ENCODE measurements at places on chromosomes 3 and 15.

GRCh38 chr3:136852180-136852579 is 9.8 kb upstream of the NCK1 start:
- no peak for DNase-seq

GRCh38 chr3:86814321-86814720 is 176.6 kb downstream of the VGLL3 start:
- DNase-seq: no peak

GRCh38 chr3:122681974-122682409 is 1.4 kb downstream of the PARP14 start:
- no peak for DNase-seq

- DNase-seq: no peak
These were observed 119.9 kb upstream of the TJP1 start for GRCh38 chr15:29942143-29942542.

DNA sequence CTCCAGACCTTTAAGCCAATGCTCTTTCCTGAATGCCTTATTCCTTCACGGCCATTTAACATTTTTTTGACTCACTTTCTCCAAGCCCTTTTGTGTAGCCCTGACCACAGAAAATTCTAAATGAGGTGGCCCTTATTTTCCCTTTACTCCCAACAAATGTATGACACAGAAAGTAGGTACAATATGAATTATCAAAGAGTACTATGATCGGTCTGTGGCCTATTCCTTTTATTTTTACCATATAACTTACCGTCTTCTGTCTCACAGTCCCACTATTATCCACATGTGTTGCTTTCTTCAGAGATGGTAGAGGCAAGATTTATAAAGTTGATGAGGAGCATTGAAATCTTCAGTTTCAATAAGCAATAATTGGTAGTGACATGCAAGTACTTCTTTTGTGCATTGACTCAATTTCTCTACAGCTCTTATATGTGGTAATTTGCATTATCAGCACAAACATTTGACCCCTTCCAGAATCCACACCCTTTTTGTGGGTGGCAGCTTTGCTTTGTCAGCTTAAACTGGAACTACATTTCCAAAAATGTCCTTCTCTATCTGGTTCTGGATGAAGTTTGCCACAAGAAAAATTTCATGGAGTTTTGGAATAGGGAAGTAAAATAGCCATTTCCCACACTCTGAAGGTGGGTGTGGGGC is 143.8 kb upstream of the GADL1 start:
- DNase-seq: no peak

GRCh38 chr3:135916310-135916709 is 49.2 kb upstream of the PPP2R3A start:
- no peak for DNase-seq

- no peak for DNase-seq
These were observed at the start of gene LPP for GRCh38 chr3:188154014-188154808. LPP (plus strand) TSS chr3:188154157; CDS start chr3:188406121, 251,964 bp downstream.

GRCh38 chr3:125194061-125194848 is 18.3 kb downstream of the SLC12A8 start:
- DNase-seq: no peak

- DNase-seq: no peak
These were observed 48.8 kb upstream of the PTX3 start for GRCh38 chr3:157387708-157388435.

GRCh38 chr3:30681649-30682211 is 75.3 kb downstream of the TGFBR2 start:
- no peak for DNase-seq

DNA sequence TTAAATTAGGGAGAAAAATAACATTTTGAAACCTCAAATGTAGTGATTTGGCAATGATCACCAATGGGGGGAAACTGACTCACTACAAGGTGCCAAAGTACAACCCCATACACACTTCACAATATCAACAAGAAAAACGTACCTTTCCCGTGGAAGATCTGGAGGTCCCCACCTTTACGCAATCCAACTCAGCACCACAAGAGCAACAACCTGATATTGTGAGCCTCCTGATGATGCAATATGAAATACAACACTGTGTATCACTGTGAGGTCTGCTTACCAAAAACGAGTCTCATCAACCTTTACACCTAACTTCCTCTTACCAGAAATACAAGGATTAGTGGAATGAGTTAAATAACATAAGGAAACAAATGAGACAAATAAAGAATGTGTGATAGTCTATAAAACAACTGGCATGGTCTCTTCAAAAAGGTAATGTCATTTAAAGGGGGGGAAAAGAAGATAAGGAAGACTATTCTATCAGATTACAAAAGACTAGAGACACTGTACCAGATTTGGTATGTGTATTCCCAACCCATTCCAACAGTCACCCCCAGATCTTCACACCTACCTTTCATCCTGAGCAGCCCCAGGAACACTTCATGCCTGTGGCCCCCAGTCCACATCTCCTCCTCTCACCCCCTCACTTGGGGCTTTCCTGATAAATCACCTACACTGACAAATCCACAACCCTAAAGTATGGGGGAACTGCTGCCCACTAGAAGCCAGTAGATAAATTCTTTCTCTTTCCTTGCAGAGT is 27.7 kb downstream of the DLG1 start:
- DNase-seq: no peak

DNA sequence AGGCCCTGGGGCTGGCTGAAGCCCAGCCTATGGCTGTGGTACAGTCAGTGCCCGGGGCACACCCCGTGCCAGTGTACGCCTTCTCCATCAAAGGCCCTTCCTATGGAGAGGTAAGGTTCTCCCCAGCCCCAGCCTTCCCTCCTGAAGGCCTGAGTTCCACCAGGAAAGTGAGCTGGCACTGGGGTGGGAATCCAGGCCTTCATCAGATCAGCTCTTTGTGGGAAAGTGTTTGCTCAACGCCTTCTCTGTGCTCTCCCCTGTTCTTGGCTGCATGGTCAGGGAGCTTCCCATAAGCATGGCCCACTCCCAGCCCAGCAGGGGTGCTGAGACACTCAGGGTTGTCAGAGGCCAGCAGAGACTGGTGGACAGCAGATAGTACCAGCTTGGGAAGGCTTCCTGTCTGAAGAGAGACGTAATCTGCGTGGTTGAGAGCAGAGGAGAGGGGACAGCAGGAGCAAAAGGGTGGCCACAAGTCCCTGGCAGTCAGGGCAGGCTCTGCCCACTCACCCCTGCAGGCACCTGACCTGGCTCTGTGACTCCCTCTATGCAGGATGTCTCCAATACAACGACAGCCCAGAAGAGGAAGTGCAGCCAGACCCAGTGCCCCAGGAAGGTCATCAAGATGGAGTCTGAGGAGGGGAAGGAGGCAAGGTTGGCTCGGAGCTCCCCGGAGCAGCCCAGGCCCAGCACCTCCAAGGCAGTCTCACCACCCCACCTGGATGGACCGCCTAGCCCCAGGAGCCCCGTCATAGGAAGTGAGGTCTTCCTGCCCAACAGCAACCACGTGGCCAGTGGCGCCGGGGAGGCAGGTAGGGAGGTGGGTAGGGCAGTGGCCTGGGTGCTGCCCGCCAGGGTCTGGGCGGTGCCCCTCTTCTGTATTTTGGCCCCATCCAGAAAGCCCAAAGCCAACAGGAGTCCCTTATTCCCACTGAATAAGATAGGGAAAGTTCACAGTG is 38.4 kb downstream of the PML start:
- no peak for DNase-seq

DNA sequence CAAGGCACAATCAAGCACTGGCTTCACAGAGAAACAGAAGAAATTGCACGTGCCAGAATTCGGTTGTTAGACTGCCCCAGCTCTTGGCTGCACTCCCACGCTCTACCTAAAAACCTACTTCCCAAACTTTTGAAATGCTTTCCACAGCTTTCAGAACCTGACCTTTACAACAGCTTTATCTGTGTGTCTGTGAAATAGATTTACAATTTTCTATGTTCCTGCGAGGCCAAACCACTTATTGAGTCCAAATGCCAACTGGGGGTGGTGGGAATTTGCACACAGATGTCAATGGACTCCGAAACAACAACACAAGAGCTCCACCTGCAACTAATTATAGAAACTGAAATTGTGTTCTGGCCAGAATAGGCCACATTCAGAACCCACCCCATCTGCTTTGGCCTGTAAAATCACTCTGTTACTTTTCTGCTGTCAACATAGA is 44.6 kb downstream of the ERC2 start:
- no peak for DNase-seq

GRCh38 chr3:188389711-188390342 is 235.9 kb downstream of the LPP start:
- DNase-seq: no peak

Measured in cortex of kidney (tissue), 1 donor.